Cerebellar nuclear complex (tissue), 1 donor: ENCODE measurements at places on chromosomes 16 and 17.

GRCh38 chr16:11666103-11667055, 1.9 kb upstream of the SNN start:
- DNase-seq: no peak

- DNase-seq: no peak
Measured at GRCh38 chr17:6489016-6489550, 44.8 kb downstream of the PIMREG start.

GRCh38 chr17:50157891-50158290, 7.4 kb upstream of the PPP1R9B start:
- no peak for DNase-seq

DNA sequence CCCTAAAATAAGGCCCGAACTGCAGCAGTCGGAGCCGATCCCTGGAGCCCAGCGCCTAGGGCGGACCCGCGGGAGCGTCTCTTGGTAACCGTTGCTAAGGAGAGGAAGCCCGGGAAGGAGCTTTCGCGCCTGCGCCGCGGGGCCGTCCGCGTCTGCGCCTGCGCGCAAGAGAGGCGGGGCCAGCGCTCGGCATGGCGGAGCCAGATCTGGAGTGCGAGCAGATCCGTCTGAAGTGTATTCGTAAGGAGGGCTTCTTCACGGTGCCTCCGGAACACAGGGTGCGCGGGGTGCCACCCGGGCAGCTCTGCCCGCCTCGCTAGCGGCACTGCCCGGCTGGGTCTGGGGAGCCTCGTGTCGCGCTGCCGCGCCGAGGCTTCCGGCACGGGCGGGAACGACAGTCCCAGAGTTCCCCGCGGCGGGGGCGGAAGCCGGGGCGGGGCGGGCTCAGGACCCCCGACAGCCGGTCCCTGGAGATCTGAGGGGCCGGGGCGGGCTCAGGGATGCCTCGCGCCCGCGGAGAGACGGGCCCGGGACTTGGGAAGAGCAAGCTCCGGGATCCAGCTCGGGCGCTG, at the start of gene CDK10:
TSS of gene CDK10 (plus strand) at position 170 of the 572 bp plus-strand sequence. CDS start at position 192, 22 bp downstream.
- peak; percentile 25 for DNase-seq

- no peak for DNase-seq
Measured at GRCh38 chr16:88003736-88004135, 52.5 kb downstream of the BANP start.

DNA sequence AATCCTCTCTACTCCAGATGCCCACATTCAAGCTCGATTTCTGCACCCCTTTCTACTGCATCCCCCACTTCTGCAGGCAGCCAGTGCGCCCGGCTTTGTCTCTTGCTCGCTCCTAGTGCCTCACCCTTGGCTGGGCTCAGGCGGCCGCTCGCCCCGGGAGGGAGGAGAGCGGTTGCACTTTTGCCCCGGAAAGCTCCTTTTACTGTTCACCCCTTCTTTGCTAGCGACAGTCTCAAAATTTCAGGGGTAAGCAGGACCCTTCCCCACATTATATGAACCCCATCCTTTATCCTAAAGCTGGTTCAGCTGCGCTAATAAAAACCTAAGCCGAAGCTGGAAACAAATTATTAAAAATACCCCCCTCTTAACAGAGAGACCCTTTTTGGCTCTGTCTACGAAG, 1.0 kb downstream of the HOXB5 start:
- DNase-seq: no peak

DNA sequence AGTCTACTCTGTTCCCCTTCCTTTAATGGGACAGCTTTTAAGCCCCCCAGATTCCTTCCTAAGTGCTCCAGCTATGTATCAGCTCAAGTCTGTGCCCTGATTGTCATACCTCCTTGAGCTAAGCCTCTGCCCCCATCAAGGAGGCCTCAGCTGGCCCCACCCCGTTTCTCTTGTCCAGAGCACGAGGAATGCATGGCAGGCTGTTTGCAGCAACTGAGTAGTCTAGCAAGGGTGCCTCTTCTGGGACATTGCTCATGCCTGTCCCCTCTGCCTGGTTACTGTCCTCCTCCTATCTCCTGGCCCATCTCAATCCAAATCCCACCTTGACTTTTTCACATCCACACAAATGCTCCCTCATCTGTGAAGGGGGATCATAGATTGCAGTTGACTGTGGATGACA, 27.8 kb upstream of the TMEM220 start:
- no peak for DNase-seq

GRCh38 chr16:777826-778225, 10.4 kb downstream of the RPUSD1 start:
- no peak for DNase-seq

GRCh38 chr16:52184336-52184735, 362.6 kb downstream of the TOX3 start:
- DNase-seq: no peak

DNA sequence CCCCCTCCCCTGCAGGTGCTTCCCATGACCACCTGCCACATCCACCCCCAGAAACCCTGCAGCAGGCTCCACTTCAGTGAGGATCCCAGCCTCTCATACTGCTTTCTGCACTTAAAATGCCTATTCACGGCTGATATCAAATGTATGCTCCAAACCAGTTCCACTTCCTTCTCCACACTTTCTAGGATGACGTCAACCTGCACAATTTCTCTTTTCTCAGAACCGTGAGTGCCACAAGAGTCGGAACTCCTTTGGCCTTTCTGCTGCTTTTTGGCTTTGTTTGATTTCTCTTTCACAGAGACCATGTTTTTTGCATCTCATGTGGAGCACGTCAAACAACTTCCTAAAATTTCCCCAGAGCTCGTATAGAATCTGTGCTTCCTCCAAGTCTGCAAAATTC, 378.8 kb upstream of the TNRC6C start:
- DNase-seq: no peak

GRCh38 chr17:57563958-57564357, 181.1 kb downstream of the CCDC182 start:
- DNase-seq: no peak
